ENCODE measurements at places on chromosomes 7 and 10.

DNA sequence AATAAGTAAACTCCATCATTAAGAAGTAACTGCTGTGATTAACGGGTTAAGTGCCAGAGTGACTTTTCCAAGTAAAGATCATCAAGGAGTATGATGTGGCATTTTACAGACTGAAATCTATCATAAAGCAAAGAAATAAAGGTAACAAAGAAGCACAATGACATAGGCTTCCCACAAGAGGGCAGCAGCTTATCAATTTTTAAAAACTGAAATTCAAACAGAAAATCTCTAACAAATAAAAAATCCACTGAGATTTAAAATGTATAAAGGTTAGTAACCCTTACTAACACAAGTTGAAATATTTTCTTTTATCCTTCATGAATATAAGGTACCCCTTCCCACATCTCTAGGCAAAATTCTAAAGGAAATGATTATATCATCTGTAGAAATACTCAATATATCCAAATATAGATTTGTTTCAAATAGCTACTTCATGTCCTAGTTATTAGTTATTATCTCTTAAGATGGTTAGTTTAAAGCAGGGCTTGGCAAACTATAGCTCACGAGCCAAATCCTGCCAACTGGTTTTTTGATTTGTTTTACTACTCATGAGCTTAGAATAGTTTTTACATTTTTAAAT, 29.2 kb downstream of the FAM3C start:
- DNase-seq: peak; percentile 47

GRCh38 chr7:23469150-23469960, 936 bp downstream of the IGF2BP3 start:
- no peak for DNase-seq

DNA sequence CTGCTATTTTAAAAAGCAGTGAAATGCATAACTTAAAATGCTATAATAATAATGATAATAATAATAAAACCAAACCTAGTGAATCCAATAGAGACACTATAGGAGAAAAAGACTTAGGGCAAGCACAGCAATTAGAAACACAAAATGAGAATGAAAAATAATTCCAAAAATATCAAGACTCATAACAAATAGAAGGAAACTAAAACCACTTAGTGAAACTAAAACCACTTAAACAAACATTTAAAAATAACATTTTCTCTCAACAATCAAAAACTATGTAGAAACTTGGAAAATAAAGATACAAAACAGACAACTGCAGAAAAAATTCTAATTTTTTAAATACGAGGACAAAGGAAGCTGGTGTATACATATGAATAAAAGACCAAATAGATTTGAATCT, 655.2 kb upstream of the NRG3 start:
- no peak for DNase-seq

- no peak for DNase-seq
Observed at GRCh38 chr7:83065714-83066113, 97.0 kb downstream of the PCLO start.

DNA sequence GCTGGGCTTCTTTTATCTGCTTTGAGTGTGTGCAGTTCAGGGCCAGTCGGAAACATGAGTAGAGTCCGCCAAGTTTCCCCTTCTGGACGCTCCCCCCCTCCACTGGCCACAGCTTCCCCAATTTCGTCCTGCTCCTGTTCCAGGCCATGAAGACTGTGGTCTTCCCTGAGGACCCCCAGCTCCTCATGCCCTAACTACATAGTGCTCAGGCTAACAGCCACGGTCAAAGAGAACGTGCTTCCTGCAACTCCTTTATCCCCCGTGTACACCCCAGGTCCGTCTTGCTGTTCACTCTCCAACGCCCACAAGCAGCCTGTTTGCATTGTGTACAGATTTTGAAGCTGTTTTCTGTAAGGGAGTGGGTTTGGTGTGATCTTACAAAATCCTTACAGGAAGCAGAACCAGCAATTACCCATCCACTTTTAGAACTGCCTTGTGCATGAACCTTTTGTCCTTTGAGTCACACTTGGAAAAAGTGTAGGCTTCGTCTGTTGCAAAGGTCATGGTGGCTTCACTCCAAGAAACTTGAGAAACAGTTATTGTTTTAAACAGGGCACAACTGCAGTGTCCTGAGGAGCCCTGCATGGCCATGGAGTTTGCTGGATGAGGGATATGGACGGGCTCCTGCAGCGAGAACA, 77.0 kb upstream of the FAM20C start:
- no peak for DNase-seq

- DNase-seq: no peak
Observed at GRCh38 chr10:125071008-125071407, 89.4 kb downstream of the CTBP2 start.

GRCh38 chr7:18119985-18120384, 92.3 kb upstream of the PRPS1L1 start:
- no peak for DNase-seq

DNA sequence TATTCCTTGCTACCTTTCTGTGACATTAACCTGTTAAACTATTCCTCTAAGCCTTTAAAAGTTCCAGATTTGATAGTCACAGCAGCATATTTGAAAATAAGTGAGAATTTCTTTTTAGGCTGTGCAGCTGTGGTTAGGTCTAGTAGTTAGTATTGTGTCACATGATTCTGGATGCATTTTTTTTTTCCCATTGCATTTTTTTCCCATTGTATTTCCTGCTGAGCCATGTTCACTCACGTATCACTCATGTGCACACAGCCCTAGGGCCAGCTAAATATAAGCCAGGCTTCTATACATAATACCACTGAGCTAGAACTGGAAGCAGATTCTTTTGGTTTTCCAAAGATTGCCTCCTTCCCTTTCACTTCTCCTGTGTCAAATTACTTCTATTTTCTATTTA, 37.4 kb downstream of the DNAJC9 start:
- DNase-seq: no peak

DNA sequence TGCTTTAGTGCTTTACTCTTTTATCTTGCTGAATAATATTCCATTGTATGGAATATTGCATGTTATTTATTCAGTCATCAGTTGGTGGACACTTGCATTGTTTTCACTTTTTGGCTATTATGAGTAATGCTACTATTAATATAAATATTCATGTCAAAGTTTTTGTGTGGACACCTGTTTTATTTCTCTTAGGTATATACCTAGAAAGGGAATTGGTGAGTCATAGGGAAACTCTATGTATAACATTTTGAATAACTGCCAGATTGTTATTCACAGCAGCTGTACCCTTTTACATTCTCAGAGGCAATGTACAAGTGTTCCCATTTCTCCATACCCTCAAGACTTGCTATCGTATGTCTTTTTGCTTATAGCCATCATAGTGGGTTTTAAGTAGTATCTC, 268.7 kb downstream of the SEMA3A start:
- DNase-seq: no peak

DNA sequence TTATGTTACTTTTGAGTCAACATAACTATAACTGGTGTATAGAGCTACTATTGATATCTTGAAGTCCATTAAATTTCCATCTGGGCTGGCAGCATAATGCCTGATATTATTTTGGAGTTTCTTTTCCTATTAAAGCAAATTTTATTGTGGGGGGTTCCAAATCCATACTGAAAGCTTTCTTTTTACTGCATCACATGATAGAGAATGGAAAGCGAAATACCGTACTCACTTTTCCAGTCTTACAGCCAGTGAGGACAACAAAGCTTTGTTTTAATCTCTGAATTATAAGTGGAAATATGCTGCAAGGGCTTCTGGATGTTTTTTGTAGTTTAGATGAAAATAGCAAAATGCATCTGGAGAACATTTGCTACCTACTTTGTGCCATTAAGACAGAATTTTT, 477.5 kb upstream of the SEMA3D start:
- no peak for DNase-seq

GRCh38 chr7:142359694-142360279, 101.9 kb upstream of the PRSS58 start:
- DNase-seq: no peak

GRCh38 chr7:45080958-45081669, 7.7 kb downstream of the NACAD start:
- DNase-seq: no peak

- DNase-seq: no peak
Observed at GRCh38 chr10:22631646-22632278, 82.6 kb downstream of the PIP4K2A start.

GRCh38 chr10:33716501-33717267, 382.2 kb upstream of the NRP1 start:
- DNase-seq: no peak

DNA sequence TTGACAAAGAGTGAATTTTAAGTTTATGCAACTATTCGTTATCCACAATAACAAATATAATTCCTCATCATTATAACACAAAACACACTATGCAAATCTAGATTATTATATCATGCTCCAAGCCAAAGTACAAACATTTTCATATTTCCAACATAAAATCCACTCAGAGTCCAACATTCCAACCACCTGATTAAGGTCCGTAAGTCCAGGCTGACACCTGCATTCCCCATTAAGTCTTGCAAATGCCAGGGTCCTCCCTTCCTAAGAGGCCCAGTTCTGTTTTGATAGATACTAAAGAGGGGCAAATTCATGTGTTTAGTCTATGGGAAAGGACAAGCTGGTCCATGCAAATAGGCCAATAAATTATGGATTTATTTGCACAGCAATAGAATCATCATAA, 206.1 kb downstream of the POU6F2 start:
- DNase-seq: no peak

DNA sequence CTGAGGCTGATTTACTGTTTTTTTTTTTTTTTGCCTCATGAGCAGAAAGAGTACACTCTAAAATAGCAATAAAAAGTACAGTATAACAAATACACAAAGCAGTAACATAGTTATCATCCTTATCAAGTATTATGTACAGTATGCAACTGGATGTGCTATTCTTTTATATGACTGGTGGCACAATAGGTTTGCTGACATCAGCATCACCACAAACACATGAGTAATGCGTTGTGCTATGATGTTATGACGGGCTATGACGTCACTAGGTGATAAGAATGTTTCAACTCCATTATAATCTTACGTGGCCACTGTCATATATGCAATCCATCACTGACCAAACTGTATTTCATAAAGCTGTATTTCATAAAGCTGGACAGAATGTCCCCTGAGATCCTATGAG, 189.2 kb upstream of the GLI3 start:
- DNase-seq: no peak

- DNase-seq: no peak
Observed at GRCh38 chr10:95789902-95790301, 33.9 kb downstream of the ENTPD1 start.

DNA sequence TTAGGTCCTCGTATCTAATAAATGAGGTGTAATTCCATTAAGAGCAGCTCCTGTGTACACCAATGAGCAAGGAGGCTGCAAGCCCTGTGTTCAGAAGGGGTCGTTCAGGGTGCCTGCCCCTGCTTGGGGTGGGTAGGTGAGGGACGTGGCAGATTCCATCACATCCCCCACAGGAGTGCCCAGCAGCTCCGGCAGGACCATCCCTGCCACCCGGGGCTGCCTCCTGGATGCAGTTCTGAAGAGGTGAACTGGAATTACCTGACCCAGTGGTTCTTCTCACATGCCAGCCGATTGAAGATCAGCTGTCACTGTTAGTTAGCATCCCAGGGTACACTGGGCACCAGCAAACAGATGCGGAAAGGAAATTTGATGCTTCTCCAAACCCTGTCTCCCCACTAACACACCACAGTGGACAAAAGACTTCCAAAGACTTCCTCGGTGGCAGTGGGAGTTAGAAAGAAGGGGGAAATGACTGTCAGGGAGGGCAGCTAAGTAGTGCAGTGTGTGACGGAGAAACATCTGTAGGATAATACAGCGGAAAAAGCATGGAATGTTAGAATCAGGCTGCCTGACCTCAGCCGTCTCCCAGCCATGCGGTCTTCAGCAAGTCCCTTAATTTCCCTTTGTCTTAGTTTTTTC, 313.6 kb upstream of the ZMIZ1 start:
- DNase-seq: no peak

- DNase-seq: no peak
Observed at GRCh38 chr10:43219848-43220247, 47.0 kb downstream of the RASGEF1A start.

GRCh38 chr7:20191391-20191869, 25.8 kb downstream of the MACC1 start:
- DNase-seq: no peak

- peak; percentile 25 for DNase-seq
Observed at GRCh38 chr7:115851291-115851690, 179.3 kb downstream of the TFEC start.

GRCh38 chr7:80682744-80683143, 44.3 kb downstream of the CD36 start:
- DNase-seq: no peak

GRCh38 chr10:4130685-4131084, 345.7 kb upstream of the KLF6 start:
- no peak for DNase-seq

DNA sequence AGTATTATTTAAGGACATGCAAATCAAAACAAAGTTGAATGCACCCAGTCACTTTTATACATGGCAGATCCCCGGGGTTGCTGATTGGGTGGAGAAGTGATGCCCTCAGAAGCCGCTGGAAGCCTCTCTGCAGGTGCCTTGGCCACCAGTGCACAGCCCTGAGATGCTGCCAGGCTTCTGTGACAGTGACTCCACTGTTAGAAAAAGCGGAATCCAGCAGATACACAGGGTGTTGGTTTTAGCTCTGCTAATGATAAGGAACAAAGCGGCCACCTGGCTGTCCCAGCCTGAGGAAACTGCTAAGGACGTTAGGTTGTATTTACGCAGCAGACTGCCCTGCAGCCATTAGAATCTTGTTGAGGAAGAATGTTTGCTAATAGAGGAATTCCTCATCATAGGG, 47.5 kb downstream of the JAKMIP3 start:
- no peak for DNase-seq

DNA sequence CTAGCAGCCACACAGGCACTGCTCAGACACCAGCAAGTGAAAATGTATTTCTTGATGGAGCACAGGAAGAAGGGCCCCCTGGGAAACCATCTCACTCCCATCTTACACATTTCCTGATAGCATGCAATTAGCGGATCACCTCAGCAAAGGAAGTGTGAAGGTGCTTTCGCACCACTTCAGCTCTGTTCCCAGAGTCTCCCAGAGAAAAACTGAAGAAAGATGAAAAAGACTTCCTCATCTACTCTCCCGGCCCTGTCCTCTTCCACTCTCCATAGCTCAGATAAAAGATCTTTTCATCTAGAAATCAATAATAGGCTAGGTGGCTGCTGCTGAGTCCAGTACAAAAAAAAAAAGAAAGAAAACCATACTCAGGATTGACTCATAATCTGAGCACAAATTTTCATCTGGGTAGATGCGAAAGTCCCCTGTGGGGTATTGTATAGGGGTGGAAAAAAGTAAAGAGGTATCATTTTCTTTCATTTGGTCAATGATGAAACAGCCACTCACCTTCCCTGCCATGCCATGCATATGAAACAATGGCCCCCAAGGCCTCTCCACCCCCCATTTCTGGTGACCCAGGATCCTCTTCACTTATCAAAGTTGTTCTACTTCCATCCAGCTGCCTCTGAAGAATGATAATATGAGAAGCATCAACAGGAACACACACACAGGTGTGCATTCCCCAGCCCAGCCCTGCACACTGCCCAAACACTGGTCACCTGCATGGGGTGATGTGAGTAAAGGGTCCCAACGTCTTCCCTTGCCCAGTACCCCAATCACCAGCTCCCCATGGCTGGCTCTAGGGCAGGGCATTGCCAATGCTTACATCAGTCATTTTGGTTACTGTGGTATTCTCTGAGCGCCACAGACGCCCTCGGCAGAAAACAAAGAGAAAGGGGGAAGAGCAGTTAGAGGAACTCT, 48.8 kb upstream of the DGKI start:
- no peak for DNase-seq

All from SW 1271 (cell line).